ENCODE measurements at places on chromosomes 7 and 10.

DNA sequence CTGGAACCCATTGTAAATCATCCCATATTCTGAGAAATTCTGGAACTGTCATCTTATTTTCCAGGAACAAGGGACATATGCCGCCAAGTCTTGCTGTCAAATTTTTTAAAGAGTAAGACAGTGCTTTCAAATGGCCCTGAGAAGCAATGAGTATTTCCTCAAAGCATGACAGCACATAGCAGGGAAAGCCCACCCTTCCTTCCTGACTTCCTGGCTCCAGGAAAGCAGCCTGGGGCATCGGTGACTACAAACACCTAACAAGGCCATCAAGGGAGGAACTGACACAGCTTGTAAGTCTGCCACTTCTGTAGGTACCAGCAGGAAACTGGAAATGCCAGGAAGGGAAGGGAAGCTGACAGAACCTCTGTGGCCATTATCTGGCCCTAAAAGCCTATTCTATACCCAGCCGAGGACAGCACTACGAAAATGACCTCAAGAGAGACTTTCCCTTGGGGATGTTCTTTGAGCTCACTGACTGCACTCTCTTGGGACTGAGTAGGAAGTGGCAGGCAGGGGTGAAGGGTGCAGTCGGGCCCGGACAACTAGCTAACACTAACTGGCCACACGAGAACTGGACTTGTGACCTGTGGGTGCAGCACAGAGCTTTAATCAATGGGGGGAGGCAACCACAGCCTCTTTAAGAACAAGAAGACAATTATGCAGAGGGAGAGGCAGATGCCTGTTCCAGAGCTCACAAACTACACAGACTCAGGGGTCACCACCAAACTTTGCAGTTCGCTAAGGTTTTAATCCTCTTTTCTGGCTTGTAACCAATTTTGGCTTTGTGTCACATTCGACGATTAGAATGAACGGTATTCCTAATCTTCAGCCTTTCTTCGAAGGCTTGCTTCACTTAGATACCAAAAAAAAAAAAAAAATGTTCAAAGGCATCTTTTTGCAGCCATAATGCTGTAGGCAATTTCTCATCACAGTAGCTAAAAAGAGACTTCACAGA lies 52.0 kb downstream of the GRB10 start:
- DNase-seq: no peak

- no peak for DNase-seq
Observed at GRCh38 chr10:101772017-101772894, 3.7 kb downstream of the FGF8 start.

DNA sequence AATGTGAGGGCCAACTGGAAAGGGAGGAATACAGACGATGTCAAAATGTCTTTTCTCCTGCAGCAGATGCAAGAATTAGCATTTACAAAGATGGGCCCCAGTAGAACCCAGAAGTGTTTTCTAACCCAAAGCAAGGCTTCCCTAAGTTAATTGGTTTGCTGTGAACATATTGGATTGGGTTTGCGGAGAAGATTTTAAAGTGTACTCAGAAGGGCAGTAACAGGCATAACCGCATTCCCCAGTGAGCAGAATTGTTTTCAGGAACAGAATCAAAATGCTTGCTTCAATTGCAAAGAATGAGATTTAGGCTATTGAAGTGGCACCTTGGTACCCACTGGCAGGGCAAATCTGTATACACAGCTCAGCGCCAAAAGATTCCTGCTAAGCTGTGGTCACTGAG lies 78.0 kb downstream of the NRP1 start:
- no peak for DNase-seq

GRCh38 chr10:69418052-69418752 lies 1.5 kb upstream of the TACR2 start:
- no peak for DNase-seq

- peak; percentile 33 for DNase-seq
Observed at GRCh38 chr7:95335093-95335492, 10.8 kb upstream of the PON1 start.
